Mesothelial cell of epicardium (in vitro differentiated cells): ENCODE measurements at places on chromosomes 12 and 14. TPM values are rescaled to one million over a fixed set of nuclear protein-coding genes. Genes with fewer than 3 reads are reported as not detected.

The TAS2R43 gene
- total RNA-seq, result 1.9 to 2.9 TPM (median 2.2 TPM) in 3 replicates

The BCL11B gene
- total RNA-seq, result 11.6 to 12.3 TPM (median 11.8 TPM) in 3 replicates

DNA sequence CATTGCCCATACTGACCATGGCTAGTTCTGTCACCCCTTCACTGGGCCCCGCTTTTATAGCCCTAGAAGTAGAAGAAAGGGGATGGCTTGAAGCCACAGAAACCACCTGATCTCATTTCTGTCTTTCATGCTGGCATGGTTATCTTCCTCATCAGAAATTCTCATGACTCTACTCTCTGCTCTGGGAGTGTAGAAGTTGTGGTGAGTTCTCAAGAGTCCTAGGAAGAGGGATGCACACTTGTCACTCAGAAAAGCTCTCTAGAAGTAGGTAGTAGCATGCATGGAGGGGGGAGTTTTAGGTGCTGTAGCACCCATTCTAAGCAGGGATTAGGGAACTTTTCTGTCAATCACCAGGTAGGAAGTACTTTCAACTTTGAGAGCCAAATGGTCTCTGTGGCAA, 6.1 kb upstream of the CMA1 start:
- no peak for DNase-seq
- H3K4me3 ChIP-seq, result no peak overlapping the region
- no peaks in the 10 kb centered on the region for H3K27me3 ChIP-seq
- H3K4me1 ChIP-seq, result no peaks in the 10 kb centered on the region

The NEMP1 gene
- total RNA-seq, result 19.7 to 23.2 TPM (median 21.8 TPM) in 3 replicates

The RDH12 gene
- not detected in 3 replicates for total RNA-seq

DNA sequence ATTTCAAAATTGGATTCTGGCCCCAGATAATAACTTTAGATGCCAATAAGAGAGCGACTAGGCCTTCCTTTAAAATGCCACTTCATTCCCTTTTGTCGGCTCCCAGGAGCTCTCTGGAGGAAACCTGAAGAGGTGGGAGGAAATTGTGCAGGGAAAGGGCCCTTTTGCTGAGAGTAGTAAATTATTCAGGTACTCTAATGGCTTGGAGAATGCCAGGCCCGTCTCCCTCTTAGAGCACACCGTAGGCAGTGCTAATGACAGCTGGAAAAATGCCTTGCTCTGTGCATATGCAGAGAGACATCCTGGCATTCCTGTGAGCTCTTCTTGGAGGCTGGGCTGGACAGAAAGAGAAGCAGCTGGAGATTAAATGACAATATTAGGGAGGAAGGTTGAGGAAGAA, 115.0 kb upstream of the RPH3A start:
- peaks cover 78% of the 10 kb centered on the region for H3K27me3 ChIP-seq
- no peak overlapping the region for H3K4me3 ChIP-seq
- DNase-seq, result no peak
- no peaks in the 10 kb centered on the region for H3K36me3 ChIP-seq
- no peaks in the 10 kb centered on the region for H3K4me1 ChIP-seq

GRCh38 chr12:101761350-101761749, 22.1 kb upstream of the SYCP3 start:
- H3K4me1 ChIP-seq, result peaks cover 25% of the 10 kb centered on the region
- H3K27ac ChIP-seq, result no peak overlapping the region
- H3K27me3 ChIP-seq, result no peaks in the 10 kb centered on the region
- H3K4me3 ChIP-seq, result no peak overlapping the region
- H3K36me3 ChIP-seq, result peaks cover 14% of the 10 kb centered on the region

DNA sequence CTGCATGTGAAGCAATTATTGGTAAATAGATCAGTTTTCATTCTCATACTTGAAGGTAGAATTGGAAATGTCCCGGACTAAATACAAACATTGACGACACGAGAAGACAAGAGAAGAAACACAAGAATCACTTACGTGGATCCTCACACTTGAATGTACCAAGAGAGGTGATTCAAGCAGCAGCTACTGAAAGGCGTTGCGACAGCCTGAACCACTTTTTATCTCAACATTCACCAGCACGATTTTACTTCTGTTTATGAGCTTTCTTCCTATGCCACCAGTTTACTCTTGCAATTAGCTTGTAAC, 3.6 kb upstream of the FZD10 start:
- peaks cover 59% of the 10 kb centered on the region for H3K27me3 ChIP-seq
- DNase-seq, result no peak
- no peaks in the 10 kb centered on the region for H3K36me3 ChIP-seq
- no peak overlapping the region for H3K4me3 ChIP-seq

The KRT77 gene
- total RNA-seq, result not detected in 3 replicates

GRCh38 chr12:62436164-62436503, 30.5 kb upstream of the MON2 start:
- peaks cover 51% of the 10 kb centered on the region for H3K27me3 ChIP-seq
- no peak overlapping the region for H3K27ac ChIP-seq
- no peak for DNase-seq

DNA sequence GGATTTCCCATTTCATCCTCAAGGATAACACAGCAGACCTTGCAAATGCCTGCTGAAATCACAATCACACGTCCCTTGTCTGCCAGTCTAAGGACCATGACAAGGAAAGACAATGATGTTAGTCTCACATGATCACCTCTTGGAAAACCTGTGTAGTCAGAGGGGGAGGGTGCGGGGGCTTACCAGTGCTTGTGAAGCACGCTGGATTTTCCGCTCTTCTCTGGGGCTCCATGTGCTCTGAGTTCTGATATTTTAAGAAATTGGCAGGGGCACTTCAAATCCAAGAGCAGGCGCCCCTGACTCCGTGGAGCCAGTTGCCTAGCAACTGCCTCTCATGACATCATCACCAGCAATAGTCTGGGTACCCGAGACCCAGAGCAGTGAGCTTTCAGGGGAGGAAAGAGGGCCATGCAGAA, 200.9 kb upstream of the C14orf180 start:
- H3K27me3 ChIP-seq, result peaks cover 35% of the 10 kb centered on the region
- H3K36me3 ChIP-seq, result peaks cover 2% of the 10 kb centered on the region
- H3K27ac ChIP-seq, result no peak overlapping the region

- H3K4me1 ChIP-seq, result peaks cover 5% of the 10 kb centered on the region
- DNase-seq, result no peak
- H3K27ac ChIP-seq, result no peak overlapping the region
- no peak overlapping the region for H3K4me3 ChIP-seq
- H3K36me3 ChIP-seq, result no peaks in the 10 kb centered on the region
These were observed 55.8 kb upstream of the CLEC14A start for GRCh38 chr14:38311655-38312054.

The TPI1 gene
- 473 to 488 TPM (median 484 TPM) in 3 replicates for total RNA-seq

GRCh38 chr14:89144066-89144465, 273.0 kb downstream of the FOXN3 start:
- no peak for DNase-seq
- H3K4me1 ChIP-seq, result peaks cover 13% of the 10 kb centered on the region
- peaks cover 5% of the 10 kb centered on the region for H3K27me3 ChIP-seq
- no peaks in the 10 kb centered on the region for H3K36me3 ChIP-seq
- no peak overlapping the region for H3K27ac ChIP-seq
- no peak overlapping the region for H3K4me3 ChIP-seq

GRCh38 chr12:80553316-80553715, 109.3 kb downstream of the PTPRQ start:
- no peak for DNase-seq
- H3K36me3 ChIP-seq, result no peaks in the 10 kb centered on the region
- H3K27me3 ChIP-seq, result no peaks in the 10 kb centered on the region
- H3K27ac ChIP-seq, result no peak overlapping the region
- peaks cover 14% of the 10 kb centered on the region for H3K4me1 ChIP-seq
